HCT116 (cell line): ENCODE measurements at places on chromosomes 1 and 21. TPM values are rescaled to one million over a fixed set of nuclear protein-coding genes. Genes with fewer than 3 reads are reported as not detected.

CFHR5 gene
- not detected for total RNA-seq

CHI3L2 gene
- not detected for total RNA-seq

C1orf226 gene
- 7.7 TPM for total RNA-seq

PPM1J gene
- total RNA-seq: 7.5 TPM

MARCKSL1 gene
- total RNA-seq: 127 TPM

OPRD1 gene
- not detected for total RNA-seq

CLCA4 gene
- not detected for total RNA-seq

C1orf21 gene
- 8.9 TPM for total RNA-seq

TSACC gene
- total RNA-seq: 1.0 TPM

DNA sequence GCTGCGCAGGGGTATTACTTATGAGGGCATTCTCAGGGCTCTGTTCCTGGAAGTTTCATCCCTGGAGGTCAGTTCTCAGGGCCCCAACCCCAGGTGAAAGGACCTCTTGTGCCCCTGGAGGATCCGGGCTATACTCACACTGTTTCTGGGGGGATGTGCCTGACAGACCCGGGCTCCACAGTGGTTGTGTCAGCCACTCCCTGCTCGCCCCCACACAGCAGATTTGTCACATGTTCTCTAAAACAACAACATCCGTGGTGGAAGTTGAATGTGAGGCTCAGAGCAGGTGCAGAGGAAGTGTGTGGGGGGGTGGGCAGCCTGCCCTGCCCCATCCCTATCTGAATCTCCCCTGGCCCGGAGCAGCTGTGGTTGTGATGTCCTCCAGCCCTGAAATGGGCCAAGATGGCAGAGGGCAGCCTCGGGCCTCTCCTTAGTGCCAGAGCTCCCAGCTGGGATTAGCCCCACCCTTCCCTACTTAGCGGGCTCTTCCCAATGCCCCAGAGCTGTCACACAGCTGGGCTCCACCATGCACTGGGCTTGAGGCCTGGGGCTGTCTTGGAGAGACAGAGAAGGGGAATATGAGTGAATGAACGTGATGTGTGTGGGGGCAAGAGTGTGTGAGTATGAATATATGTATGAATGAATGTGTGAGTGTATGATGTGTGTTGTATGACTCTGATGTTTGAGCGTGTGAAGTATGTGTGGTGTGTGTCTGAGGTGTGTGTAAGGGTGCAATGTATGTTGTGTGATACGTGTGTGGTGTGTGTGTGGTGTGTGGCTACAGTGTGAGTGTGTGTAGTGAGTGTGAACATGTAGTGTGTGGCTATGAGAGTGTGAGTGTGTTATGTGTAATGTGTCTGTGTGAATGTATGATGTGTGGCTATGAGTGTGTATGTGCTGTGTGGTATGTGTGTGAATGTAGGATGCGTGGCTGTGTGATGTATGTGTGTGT, 1.5 kb upstream of the FCMR start:
- DNase-seq: no peak
- H3K4me3 ChIP-seq: no peak overlapping the region
- no peak overlapping the region for H3K27ac ChIP-seq
- no peaks in the 10 kb centered on the region for H3K27me3 ChIP-seq
- H3K4me1 ChIP-seq: no peaks in the 10 kb centered on the region

DNA sequence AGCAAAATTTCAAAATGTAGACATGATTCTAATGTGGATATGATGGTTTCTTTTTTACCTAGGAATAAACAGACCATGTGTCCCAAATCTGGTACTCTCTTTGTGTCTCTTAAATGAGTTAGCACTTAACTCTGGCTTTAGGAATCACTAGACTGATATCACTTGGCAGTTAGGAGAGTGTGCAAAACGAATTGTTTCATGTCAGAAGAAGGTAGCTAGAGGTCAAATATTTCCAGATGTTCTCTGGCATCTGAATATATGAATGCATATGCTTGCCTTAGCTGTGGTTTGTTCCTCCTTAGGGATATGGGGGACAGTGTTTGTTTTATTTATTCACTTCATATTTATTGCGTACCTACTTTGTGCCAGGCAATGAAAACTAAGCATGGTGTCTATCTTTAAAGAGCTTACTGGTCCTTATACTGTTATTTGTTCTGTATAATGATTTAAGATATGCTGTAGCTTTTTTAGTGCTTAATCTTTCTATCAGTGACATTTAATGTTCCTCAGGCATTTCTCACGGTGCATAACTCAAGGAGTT, 65.2 kb downstream of the LRRC8C start:
- H3K4me1 ChIP-seq: no peaks in the 10 kb centered on the region
- no peak overlapping the region for H3K4me3 ChIP-seq
- no peak for DNase-seq
- H3K27me3 ChIP-seq: no peaks in the 10 kb centered on the region
- H3K27ac ChIP-seq: no peak overlapping the region
- H3K36me3 ChIP-seq: no peaks in the 10 kb centered on the region

DNA sequence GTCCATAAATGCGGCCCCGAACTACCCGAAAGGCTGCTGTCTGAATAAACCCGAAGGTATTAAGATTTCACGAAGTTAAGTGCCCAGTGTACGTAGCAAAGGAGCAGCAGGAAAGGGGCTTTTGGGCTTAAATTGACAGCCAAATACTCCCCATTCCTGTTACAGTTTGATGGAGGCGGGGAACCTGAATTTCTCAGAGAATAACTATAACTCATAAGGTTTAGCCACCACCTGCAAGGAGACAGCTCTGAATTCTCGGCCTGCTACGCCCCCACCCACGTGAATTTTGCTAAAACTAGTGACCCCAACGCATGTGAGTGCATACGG, 5.2 kb downstream of the GFI1 start:
- H3K36me3 ChIP-seq: no peaks in the 10 kb centered on the region
- peaks cover 7% of the 10 kb centered on the region for H3K4me1 ChIP-seq
- no peak for DNase-seq
- H3K4me3 ChIP-seq: no peak overlapping the region
- no peak overlapping the region for H3K27ac ChIP-seq

DNA sequence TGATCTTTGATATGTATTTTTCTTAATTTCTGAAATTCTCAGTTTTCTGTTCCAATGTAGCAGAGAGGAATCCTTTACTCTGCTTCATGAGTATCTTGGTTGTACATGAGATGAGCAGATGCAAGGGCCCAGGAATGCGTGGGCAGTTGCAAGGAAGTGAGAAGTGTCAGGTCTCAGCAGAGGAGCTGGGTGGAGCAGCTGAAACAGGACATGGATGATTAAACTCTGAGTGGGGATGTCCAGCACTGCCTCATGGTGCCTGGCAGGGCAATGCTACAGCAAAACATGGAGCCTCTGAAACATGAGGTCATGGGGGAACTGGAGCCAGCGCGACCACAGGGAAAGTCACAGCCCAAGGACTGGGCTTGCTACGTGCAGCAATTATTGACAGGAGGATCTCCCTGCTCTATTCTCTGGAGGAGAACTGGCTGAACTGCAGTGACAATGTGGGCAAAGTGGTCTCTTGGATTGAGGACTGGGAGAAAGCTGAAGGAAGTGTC, 48.4 kb downstream of the COLGALT2 start:
- no peak overlapping the region for H3K4me3 ChIP-seq
- H3K27ac ChIP-seq: no peak overlapping the region
- H3K36me3 ChIP-seq: no peaks in the 10 kb centered on the region
- no peak for DNase-seq

DNA sequence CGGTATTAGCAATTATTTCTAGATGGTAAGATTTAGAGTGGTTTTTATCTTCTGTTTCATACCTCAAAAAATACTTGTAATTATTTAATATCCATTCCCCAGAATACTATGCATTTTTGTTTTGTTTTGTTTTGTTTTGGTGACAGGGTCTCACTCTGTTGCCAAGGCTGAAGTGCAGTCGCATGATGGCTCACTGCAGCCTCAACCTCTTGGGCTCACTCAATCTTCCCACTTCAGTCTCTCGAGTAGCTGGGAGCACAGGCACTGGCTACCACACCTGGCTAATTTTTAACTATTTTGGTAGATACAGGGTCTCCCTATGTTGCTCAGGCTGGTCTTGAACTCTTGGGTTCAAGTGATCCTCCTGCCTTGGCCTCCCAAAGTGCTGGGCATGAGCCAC, 252.7 kb downstream of the AKT3 start:
- no peak overlapping the region for H3K27ac ChIP-seq
- H3K27me3 ChIP-seq: no peaks in the 10 kb centered on the region
- H3K36me3 ChIP-seq: no peaks in the 10 kb centered on the region
- H3K4me1 ChIP-seq: no peaks in the 10 kb centered on the region

GRCh38 chr1:219580009-219580676, 32.8 kb downstream of the ZC3H11B start:
- no peaks in the 10 kb centered on the region for H3K27me3 ChIP-seq
- DNase-seq: no peak
- no peak overlapping the region for H3K27ac ChIP-seq
- no peaks in the 10 kb centered on the region for H3K36me3 ChIP-seq

- no peaks in the 10 kb centered on the region for H3K27me3 ChIP-seq
- no peak overlapping the region for H3K4me3 ChIP-seq
- no peaks in the 10 kb centered on the region for H3K36me3 ChIP-seq
- DNase-seq: no peak
- no peak overlapping the region for H3K27ac ChIP-seq
These were observed 11.9 kb downstream of the MEF2D start for GRCh38 chr1:156488566-156489165.

GRCh38 chr1:9044236-9044635, 18.0 kb upstream of the SLC2A7 start:
- H3K27ac ChIP-seq: no peak overlapping the region
- H3K4me3 ChIP-seq: no peak overlapping the region
- H3K4me1 ChIP-seq: no peaks in the 10 kb centered on the region
- H3K27me3 ChIP-seq: no peaks in the 10 kb centered on the region
- DNase-seq: no peak

GRCh38 chr1:201013031-201013485, 10.5 kb downstream of the KIF21B start:
- no peaks in the 10 kb centered on the region for H3K36me3 ChIP-seq
- H3K27ac ChIP-seq: no peak overlapping the region
- H3K4me1 ChIP-seq: peaks cover 10% of the 10 kb centered on the region; the same call in 1 of the 2 replicates
- no peaks in the 10 kb centered on the region for H3K27me3 ChIP-seq
- DNase-seq: no peak
- H3K4me3 ChIP-seq: no peak overlapping the region

- H3K36me3 ChIP-seq: no peaks in the 10 kb centered on the region
- H3K4me1 ChIP-seq: peaks cover 6% of the 10 kb centered on the region; the same call in 1 of the 2 replicates
- H3K27ac ChIP-seq: no peak overlapping the region
- no peaks in the 10 kb centered on the region for H3K27me3 ChIP-seq
- no peak overlapping the region for H3K4me3 ChIP-seq
- no peak for DNase-seq
These were observed 25.3 kb downstream of the CLSTN1 start for GRCh38 chr1:9798236-9799130.

DNA sequence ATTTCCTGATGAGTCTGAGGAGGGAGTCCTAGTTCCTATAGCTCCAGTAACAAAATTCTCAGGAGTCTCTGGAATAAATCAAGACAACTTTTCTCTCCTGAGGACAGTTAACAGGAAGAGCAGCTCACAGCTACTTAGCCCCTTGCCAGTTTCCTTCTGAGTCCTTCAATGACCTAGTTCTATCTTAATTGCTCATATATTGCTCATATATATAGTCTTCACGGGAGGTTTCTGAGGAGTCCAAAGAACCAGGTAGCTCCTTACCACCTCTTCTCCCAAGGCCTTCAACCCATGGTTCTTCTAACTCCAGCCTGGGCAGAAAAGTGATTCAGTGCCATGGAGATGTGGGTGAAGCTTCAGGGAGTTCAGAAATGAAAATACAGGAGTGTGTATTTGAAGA, 4.6 kb downstream of the AMIGO1 start:
- no peaks in the 10 kb centered on the region for H3K36me3 ChIP-seq
- H3K4me1 ChIP-seq: no peaks in the 10 kb centered on the region
- peaks cover 2% of the 10 kb centered on the region; the same call in 1 of the 2 replicates for H3K27me3 ChIP-seq

DNA sequence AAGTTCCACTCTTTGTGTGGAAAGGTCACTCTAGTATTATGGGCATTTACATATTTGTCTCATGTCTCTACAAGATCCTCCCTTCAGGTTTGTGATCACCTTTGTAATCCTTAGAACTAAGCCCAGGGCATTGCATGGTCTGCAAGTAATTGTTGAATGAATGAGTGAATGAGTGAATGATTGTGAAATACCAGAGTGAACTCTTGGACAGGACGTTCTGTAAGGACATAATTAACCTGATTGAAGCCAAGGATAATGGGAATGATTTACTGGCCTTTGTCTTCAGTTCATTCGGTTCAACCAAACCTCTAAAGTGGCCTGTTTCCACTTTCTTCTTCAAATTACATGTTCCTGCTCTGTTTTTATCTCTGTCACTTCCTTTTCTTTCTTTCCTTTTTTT, 83.0 kb upstream of the TSPAN2 start:
- no peaks in the 10 kb centered on the region for H3K36me3 ChIP-seq
- H3K4me1 ChIP-seq: no peaks in the 10 kb centered on the region
- no peak overlapping the region for H3K4me3 ChIP-seq
- H3K27ac ChIP-seq: no peak overlapping the region

- no peaks in the 10 kb centered on the region for H3K4me1 ChIP-seq
- no peak overlapping the region for H3K4me3 ChIP-seq
- no peak overlapping the region for H3K27ac ChIP-seq
- H3K27me3 ChIP-seq: peaks cover 5% of the 10 kb centered on the region; the same call in 1 of the 2 replicates
- no peaks in the 10 kb centered on the region for H3K36me3 ChIP-seq
These were observed 1.2 kb downstream of the VAV3 start for GRCh38 chr1:107963601-107964335.

GRCh38 chr1:234454926-234455325, 24.1 kb downstream of the TARBP1 start:
- no peak for DNase-seq
- H3K36me3 ChIP-seq: no peaks in the 10 kb centered on the region
- H3K4me3 ChIP-seq: no peak overlapping the region
- no peaks in the 10 kb centered on the region for H3K4me1 ChIP-seq
- no peak overlapping the region for H3K27ac ChIP-seq
- no peaks in the 10 kb centered on the region for H3K27me3 ChIP-seq

- H3K36me3 ChIP-seq: no peaks in the 10 kb centered on the region
- no peak for DNase-seq
- H3K4me3 ChIP-seq: no peak overlapping the region
- H3K4me1 ChIP-seq: no peaks in the 10 kb centered on the region
- no peaks in the 10 kb centered on the region for H3K27me3 ChIP-seq
- no peak overlapping the region for H3K27ac ChIP-seq
These were observed 147.8 kb upstream of the MAP1LC3C start for GRCh38 chr1:242146652-242147051.
